Hematopoietic multipotent progenitor cell treated with erythropoietin and hydrocortisone succinate and interleukin-3 and kit ligand, for 17 days (in vitro differentiated cells): ENCODE measurements at places on chromosomes 12 and 14.

GRCh38 chr12:56253091-56253490 is 5.1 kb downstream of the ANKRD52 start:
- peak; percentile 73 for DNase-seq

- no peak for DNase-seq
These were observed 5.7 kb upstream of the CLEC14A start for GRCh38 chr14:38261620-38262019.

GRCh38 chr12:80401191-80401590 is 42.8 kb upstream of the PTPRQ start:
- no peak for DNase-seq

DNA sequence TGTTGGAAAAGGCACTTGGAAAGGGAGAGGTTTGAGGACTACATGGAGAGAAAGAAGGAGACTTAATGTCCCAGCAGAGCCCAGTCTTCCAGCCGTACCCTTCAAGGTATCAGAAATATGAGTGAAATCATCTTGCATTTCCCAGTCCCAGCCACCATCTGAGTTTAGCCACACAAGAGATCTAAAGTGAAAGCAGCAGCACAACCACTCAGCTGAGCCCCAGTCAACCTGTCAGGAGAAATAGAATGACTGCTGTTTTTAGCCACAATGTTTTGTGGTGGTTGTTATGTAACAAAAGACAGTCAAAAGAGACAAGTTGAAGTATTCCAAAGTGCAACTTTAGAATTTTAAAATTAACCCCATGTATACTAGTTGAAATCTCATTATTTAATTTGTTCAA is 28.0 kb downstream of the DERA start:
- DNase-seq: no peak

DNA sequence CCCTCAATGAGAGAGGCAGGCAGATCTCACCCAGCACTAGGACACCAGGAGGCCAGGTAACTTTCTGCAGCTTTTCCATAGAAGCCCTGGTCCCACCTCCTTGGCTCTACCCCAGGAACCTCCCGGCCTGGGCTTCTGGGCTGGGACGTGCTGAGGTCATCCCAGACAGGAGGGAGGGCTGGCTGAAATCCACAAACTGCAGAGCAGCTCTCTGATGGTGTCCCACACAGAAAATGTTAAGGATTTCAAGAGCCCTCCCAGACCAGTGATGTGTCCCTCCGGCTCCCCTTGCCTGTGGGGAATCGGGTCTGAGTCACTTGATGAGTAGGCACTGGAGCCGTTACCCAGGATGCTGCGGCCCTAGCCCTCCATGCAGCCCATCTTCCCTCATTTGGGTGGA is 124.1 kb downstream of the ESRRB start:
- DNase-seq: no peak

GRCh38 chr14:55477680-55478079 is 37.3 kb upstream of the TBPL2 start:
- DNase-seq: no peak

DNA sequence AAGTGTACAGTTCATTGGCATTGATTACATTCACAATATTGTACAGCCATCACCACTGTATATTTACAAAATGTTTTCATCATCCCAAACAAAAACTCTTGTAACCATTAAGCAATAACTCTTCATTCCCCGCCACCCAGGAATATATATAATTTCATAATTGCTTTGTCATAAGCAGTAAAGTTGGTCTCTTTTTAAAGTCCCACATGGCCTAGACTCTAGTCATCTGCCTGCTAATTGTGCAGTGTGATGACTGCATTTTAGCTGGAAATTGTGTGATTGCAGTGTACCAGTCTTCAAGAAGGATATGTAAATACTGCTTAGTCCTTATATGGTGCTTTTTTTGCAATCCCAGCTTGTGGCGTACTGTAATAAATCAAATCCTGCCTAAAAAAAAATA is 75.1 kb upstream of the ATP2A2 start:
- no peak for DNase-seq
